ENCODE measurements at places on chromosomes 4 and X.

GRCh38 chr4:119794113-119794512, 165.5 kb upstream of the PDE5A start:
- no peak for DNase-seq

DNA sequence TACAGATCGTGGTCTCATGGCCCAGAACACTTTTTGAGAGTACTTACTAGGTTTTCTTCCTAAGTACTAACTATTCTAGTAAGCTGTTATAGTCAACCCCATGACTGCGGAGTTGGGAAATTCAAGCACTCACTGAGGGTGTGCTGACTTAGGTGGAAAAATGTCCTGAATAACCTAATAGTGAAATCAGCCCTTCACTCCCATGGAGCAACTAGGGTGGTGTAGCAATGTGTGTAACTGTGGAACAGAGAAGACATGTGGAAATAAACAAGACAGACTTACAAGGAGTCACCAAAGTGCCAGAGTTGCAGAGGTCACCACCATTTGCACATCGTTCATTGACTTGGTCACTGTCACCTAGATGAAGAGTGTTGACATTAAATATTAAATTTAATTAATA, 12.1 kb upstream of the VSIG4 start:
- DNase-seq = no peak

GRCh38 chr4:25308306-25308705, 4.3 kb upstream of the ZCCHC4 start:
- no peak for DNase-seq

DNA sequence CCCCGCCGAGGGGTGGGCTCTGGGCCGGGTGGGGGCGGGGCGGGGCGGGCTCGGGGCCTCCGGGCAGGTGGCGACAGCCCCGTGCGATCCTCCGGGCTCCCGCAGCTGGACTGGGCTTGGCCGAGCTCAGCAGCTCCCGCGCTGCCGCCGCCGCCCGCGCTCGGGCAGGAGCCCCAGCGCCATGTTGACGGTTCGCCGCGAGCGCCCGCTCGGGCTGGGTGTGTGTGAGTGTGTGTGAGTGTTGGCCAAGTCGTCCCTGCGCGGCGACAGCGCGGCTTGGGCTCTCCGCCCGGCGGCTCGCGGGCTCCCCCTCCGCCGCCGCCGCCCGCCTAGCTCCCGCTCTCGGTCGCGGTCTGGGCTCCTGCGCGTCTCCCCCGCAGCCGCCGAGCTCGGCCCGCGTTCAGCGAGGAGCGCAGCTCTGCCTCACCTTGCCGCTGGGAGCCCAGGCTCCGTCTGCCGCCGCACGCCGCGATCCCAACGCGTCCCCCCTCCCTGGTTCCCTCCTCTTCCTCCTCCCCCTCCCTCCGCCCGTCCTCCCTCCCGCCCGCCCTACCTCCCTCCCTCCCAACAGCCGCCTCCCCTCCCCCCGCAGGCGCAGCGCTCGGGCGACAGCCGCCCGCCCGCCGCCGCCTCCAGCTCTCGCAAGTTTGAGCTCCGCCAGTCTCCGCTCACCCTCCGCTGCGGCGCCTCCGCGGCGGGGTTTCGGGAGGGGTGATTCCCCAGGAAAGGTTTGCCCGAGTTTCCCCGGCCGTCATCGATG, at the start of gene BCOR:
Gene BCOR (minus strand): TSS at position 455 of the 760 bp plus-strand sequence. CDS start 20,029 bp downstream, outside the sequence.
- peak; percentile 72 for DNase-seq

- no peak for DNase-seq
Observed at GRCh38 chr4:68732653-68733466, 62.4 kb upstream of the UGT2B15 start.

DNA sequence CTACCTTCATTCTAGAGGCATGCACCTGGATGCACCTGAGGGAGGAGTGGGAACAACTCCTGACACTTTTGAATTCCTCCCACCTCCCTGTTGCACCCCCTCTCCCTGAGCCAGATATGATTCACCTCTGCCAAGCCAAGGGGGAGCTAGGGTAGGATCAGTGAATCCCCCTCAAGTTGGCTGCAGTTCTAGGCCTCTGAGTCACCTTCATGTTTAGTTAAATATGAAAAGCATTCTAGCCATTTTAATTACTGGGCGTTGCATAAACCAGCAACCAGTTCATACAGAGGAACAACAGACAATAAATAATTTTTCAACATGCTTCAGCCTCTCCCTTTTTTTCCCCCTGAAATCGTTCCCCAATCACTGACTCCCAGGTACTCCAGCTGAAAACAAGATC, 1440.2 kb downstream of the ADGRL3 start:
- no peak for DNase-seq

DNA sequence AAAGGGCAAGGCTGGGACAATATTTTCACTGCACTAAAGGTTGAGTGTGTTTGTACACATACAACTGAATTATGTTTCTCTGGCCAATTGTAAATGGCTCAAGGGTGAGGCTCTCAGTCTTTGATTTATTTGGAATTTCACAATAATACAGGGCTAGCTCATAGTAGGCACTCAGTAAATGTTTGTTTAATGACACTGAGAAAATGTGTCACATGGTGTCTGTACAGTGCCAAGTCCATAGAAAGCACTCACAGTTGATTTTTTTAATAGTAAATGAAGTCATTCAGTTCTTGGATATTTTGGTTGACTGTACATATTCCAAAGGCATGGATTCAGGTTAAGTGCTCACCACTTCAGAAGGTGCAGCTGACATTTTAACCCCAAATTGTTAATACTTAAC, 176.4 kb downstream of the IL1RAPL2 start:
- no peak for DNase-seq

DNA sequence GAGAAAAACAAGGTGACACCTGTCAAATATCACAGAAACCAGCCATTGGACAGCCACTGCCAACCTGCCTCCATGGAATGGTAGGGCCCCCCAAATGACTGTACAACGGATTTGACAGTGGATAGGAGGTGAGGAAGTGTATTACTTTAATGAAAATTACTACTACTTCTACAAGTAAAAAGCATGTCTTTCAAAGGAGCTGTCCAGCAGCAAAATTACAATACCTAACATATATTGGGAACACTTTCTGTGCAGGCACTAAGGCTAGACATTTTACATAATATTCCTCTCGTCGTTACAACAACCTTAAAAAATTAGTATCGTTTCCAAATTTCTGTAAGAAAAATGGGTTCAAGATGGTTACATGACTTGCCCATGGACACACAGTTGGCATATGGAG, 14.9 kb downstream of the PPP3CA start:
- no peak for DNase-seq

DNA sequence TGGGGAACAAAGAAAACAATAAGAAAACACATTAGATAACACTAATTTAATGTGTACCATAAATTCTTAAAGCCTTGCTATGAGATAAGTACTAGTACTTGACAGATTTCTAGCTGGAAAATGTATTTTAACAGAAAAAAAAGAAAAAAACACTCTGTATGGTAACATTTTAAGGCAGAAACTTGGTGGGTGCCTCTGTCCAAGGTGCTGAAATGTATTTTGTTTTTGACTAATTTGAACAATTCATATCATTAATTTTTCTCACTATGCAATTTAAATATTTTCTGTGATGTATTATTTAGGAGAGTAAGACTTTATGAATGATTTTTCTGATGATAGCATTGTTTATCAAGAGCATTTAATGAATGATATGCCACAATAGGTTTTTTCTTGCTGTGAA, 107.5 kb downstream of the GABRG1 start:
- no peak for DNase-seq

- no peak for DNase-seq
Observed at GRCh38 chr4:76690906-76691275, 207.1 kb downstream of the SOWAHB start.

GRCh38 chr4:77052352-77052751, 23.4 kb downstream of the CCNI start:
- peak; percentile 67 for DNase-seq
